Thoracic aorta (tissue), 2 donors: ENCODE measurements at places on chromosomes 5 and 9.

DNA sequence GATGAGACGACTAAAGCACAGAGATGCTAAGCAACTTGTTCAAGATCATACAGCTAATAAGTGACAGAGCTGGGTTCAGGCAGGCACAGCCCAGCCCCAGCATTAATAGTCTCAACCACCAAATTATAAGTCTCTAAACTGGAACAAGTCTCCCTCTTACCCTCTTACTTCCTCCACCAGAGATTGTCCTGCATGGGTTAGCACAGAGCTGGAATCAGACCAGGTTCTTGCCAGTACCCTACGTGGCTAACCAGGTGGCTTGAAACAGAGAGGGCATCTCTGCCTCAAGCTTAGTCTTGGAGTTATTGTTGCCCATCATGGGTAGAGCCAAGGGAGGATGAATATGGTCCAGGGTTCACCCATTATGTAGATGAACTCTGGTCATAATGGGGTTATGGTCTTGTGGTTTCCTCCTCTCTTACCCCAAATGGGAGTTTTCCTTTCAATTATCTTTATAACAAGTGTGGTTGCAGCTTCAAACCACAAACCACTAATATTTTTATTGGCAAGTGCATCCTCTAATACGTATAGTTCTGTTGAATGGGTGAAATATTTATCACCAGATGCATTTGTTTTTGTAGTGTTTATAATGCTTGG is 8.3 kb upstream of the XPA start:
- no peak for DNase-seq

- DNase-seq: no peak
Observed at GRCh38 chr9:91611582-91611981, 187.9 kb upstream of the NFIL3 start.

DNA sequence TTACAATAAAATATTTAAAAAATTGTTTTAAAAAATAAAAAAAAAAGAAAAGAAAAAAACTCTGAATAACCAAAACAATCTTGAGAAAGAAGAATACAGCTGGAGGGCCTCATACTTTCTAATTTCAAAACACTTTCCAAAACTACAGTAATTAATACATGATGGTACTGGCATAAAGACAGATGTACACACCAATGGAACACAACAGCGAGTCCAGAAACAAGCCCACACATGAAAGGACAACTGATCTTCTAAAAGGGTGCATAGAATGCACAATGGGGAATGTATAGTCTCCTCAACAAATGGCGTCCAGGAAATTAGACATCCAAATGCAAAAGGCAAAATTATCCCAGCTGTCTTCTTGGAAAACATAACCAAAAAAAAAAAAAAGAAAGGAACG is 99.6 kb downstream of the LURAP1L start:
- no peak for DNase-seq

- no peak for DNase-seq
Observed at GRCh38 chr5:152113401-152113800, 188.8 kb upstream of the GLRA1 start.

DNA sequence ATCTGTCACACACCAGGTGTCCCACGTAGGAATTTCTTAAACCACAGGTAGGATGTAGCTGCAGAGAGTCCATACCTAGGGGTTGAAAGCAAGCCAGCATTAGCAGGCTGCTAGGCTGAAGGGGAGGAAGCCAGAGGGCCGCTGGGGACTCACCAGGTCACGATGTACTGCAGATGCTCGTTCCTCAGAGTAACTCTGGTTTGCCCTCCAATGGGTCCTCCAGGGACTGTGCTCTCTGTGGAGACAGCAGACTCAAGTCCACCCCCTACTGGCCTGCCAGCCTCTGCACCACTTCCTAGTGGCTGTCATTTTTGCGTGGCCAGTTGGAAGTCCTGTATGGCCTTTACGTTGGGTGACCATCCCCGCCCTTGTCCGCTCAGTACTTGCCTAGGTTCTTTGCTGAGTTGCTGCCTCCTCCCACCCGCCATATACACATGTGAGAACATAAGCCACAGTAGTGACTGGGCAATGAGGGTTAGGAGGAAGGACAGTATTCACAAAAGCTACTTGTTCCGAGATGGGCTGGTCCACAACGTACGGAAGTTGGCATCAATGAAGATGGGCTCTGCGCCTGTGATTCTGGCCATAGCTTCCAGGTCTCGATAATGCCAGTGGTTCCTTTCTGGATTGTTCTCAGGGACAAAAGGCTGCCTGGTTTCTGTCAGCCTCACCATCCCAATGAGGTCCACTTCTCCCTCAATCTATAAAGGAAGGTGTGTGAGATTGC is 4.1 kb downstream of the RPL7A start:
- DNase-seq: no peak

GRCh38 chr5:170681013-170681433 is 102.5 kb upstream of the GABRP start:
- no peak for DNase-seq

DNA sequence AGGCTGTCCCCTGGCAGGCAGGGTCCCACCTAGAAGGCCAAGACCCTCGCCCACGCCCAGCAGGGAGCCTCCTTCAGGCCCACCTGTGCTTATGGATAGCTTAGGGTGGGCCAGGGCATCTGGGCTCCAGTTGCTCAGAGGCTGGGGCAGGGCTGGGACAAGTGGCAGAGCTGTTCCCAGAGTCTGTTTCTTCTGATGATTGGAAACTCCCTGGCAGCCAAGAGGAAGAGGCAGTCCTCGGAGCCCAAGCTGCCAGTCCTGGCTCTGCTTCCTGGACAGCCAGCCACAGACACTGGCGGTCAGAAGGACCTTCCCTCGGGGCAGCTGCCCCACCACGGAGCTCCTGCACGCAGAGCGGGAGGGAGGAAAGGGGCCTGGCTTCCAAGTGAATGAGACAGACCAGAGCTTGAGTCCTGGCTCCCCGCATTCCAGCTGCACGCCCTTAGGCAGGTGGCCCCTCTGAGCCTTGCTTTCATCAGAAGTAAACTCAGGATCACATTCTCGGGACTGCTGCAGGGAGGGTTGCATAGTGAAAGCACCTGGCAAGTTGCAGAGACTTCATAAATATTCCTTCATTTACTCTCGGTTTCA is 37.9 kb upstream of the GABRP start:
- no peak for DNase-seq

- no peak for DNase-seq
Observed at GRCh38 chr9:36592801-36593583, 20.3 kb downstream of the MELK start.

DNA sequence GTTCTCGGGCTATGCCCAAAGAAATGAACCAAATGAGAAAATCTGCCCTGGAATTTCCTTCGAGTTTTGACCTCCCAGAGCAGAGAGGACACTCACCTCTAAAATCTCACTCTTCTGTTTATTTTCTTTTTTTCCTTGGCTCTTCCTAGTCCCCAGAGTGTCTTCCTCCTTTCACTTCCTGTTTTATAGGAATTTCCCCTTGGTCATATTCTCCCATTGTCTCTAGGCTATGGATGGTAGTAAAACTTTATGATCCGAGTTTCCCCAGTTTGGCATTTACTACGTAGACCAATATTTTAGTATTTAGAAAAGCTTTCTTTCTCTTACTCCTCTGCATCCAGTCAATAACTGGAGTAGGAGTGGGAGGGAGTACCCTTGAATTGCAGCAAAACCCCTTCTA is 354.5 kb upstream of the ZNF608 start:
- DNase-seq: no peak

GRCh38 chr9:128080206-128080605 is 12.2 kb downstream of the SLC25A25 start:
- DNase-seq: no peak

DNA sequence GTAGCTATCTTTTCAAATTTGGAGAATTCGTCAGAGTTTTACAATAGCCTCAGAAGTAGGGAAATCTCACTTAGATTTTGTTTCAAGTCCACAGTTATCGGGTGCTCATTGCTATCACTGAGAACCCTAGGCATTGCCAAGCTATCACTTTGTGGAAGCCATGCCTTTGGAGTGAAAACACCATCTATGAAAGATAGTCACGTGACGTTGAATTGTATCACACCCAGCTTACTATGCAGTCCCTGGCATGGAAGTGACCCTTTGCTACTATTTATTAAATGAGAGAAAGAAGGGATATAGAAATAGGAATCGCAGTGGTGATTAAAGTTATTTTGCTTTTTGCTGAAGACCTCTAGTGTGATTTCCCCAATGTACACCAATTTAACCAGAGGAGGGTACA is 97.2 kb downstream of the AOPEP start:
- no peak for DNase-seq

DNA sequence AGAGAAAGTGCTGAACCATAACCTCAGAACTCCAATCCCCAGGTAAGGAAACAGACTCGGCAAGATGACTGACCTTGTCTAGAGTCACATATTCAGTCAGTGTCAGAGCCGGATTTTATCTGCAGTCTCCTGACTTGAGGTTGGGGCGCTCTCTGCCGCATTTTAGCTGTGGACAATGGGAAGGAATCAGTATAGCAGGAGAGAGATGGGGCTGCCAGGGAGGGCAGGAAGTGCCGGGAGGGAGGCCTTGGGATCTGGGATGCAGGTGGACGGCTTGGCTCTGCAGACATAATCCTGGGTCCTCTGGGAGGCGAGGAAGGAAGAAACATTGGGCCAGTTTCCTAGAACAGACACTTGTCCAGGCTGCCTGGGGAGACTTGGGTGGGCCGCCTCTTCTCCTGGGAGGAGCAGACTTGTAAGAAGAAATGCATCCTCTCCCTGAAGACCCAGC is 39.7 kb upstream of the COL15A1 start:
- DNase-seq: no peak

- DNase-seq: no peak
Observed at GRCh38 chr9:114908805-114909448, 21.5 kb downstream of the TNFSF8 start.

DNA sequence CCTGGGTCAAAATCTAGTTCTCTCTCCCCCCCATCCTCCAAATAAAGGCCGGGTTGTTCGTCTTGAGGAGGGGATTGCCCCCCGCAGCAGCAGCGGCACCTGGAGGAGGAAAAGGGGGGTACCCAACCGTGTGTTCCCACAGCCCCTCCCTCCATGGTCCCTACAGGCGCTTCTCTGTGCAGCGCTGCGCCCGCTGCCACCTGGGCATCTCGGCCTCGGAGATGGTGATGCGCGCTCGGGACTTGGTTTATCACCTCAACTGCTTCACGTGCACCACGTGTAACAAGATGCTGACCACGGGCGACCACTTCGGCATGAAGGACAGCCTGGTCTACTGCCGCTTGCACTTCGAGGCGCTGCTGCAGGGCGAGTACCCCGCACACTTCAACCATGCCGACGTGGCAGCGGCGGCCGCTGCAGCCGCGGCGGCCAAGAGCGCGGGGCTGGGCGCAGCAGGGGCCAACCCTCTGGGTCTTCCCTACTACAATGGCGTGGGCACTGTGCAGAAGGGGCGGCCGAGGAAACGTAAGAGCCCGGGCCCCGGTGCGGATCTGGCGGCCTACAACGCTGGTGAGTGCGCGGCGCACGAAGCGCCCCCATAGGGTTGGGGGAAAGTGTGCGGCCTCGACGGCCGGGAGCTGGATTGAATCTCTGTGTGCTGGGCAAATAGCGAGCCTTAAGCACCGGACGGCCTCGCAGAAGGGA is 3.5 kb downstream of the LHX2 start:
- DNase-seq: no peak

DNA sequence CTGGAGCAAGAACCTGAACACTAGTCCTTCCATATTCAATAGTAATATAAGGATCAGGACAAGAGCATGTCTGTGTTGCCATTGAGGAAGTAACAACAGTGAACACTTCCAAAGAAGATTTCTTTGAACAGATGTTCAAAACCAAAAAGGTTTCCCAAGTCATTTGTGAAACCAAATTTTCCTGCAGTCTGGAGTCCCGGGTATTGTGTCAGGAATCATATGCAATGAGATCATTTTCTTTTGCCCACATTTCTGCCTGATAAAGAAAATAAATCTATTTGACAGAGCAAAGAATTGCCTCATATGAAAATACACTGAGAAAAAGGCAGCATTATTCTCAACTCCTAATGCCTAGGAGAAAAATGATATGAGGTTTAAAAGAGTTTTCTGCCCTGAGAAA is 151.7 kb downstream of the SNX18 start:
- DNase-seq: no peak

GRCh38 chr9:85004818-85005413 is 335.4 kb downstream of the NTRK2 start:
- no peak for DNase-seq

DNA sequence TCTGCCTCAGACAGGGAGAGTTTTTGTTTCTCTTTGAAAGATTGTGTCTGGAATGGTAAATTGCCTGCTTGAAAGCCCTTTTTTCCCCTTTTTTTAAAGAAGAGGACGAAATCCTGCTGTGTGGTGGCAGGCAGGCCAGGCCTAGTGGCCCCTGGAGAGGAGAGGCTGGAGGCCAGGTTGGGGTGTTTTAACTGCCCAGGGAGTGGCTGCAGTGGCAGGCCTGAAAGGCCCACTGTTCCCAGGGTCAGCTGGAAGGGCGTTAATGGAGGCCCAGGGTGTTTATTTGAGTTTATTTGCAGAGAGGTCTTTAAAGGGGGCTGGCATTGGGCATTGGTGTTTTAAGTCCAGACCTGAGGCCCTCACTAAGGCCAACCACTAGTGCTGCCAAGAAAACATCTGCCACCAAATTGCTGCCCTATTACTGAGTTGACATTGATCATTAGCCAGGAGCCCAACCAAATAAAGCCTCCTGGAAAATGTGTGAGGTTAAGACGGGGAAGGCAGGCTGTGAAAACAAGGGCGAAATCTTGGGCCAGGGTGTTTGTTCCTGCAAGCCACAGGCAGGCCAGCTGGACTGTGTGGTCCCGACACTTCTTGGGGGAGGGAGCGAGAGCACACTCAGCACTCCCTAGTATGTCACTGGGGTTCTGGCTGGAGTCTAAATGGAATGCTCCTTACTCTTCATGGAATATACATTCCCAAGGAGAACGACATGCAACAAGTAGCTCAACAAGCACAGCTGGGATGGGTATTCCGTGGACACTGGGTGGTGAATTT is 5.0 kb downstream of the JADE2 start:
- DNase-seq: no peak
